Thyroid gland (tissue), 4 donors: ENCODE measurements at places on chromosomes 16 and 17. TPM values are rescaled to one million over a fixed set of nuclear protein-coding genes. Genes with fewer than 3 reads are reported as not detected.

The CCDC40 gene
- 11.9 TPM for total RNA-seq

The DOC2B gene
- total RNA-seq: 6.7 TPM

The ASGR2 gene
- not detected for total RNA-seq

The ATP2A3 gene
- total RNA-seq: 11.2 TPM

The ATP2C2 gene
- total RNA-seq: 12.9 TPM

The USP43 gene
- total RNA-seq: 3.6 TPM

The TLE7 gene
- total RNA-seq: not detected

The DBNDD1 gene
- total RNA-seq: 12.8 TPM

The CUEDC1 gene
- 30.5 TPM for total RNA-seq

- no peak for DNase-seq
Measured at GRCh38 chr16:56919099-56919800, 12.7 kb upstream of the HERPUD1 start.

DNA sequence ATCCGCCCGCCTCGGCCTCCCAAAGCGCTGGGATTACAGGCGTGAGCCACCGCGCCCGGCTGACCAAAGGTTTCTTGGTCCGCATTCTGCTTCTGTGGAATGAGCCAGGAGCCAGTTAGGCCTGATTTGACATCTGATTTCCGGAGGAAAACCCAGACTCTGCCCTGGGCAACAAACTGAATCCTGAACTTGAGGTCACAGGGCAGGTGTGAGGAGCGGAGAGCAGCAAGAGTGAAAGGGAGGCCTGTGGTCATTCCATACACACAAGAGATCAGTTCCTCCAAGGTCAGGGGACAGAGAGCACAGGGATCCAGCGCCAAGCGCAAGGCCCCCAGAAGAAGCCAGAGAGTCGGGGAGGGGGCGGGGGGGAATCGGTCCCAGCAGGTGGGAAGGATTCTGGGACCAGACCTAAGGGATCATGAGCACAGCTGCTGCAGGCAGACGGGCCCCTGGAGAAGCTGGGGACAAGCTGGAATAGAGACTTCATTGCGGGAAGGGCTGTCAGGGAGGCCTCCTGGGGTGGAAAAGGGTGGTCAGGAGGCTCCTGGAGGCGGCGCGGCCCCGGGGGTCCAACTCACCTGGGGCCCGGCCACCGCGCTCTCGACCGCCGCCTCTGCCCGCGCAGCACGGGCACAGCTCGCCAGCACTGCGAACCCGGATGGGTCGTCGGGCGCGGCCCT lies 436 bp downstream of the SHPK start:
- DNase-seq: no peak

- DNase-seq: no peak
Measured at GRCh38 chr17:53499277-53499676, 323.4 kb upstream of the KIF2B start.

GRCh38 chr17:10666906-10667305 lies 9.8 kb upstream of the MYH3 start:
- DNase-seq: no peak

GRCh38 chr17:75878174-75878998 lies at the start of gene TRIM47:
TRIM47 (minus strand) TSS chr17:75878581; CDS start chr17:75878548, 33 bp downstream.
- peak; percentile 56 for DNase-seq

DNA sequence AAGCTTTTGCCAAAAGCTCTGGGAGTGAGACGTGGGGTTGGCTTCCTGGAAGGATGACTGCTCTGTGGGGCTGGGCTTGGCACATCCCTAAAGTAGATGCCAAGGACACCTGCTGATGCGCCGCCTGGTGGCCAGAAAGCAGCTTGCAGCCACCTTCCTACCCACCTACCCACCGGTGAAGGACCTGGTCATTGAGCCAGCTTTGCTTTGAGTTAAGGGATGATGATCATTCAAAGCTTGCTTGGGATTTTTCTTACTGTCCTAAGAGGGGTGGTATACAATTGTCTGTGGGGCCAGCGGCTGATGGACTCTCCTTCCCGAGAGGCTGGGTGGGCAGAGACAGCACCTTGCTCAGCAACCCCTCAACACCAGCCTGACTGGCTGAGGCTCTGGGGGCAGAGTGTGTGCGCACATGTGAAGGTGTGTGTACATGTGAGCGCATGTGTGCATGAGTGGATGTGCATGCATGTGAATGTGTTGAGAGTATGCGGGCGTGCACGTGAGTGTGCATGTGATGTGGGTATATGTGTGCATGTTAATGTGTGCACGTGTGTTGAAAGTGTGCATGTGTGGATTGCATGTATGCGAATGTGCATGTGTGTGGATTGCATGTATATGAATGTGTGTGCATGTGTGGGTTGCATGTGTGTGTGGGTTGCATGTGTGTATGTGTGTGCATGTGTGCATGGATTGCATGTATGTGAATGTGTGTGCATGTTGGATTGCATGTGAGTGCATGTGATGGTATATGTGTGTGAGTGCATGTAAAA lies 18.6 kb downstream of the C1QTNF1 start:
- DNase-seq: peak; percentile 62

DNA sequence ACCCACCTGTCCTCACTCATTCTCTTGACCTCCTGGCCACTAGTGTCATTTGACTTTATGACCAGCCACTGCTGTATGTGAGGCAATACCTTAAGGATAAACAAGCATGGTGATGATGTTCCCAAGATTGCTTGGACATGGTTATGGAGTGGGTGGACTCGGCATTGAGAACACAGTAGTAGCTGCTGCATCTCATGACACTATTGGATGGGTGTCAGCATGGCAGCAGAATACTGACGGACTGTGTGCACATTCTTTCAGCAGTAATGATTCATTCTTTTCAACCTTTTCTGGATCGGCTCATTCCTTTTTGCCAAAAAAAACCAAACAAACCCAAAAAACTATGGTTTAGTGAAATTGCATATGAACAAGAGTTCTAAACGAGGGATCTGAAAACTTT lies 13.5 kb downstream of the SPECC1 start:
- DNase-seq: no peak

- DNase-seq: no peak
Measured at GRCh38 chr16:46404028-46404427, 217.2 kb downstream of the SHCBP1 start.

DNA sequence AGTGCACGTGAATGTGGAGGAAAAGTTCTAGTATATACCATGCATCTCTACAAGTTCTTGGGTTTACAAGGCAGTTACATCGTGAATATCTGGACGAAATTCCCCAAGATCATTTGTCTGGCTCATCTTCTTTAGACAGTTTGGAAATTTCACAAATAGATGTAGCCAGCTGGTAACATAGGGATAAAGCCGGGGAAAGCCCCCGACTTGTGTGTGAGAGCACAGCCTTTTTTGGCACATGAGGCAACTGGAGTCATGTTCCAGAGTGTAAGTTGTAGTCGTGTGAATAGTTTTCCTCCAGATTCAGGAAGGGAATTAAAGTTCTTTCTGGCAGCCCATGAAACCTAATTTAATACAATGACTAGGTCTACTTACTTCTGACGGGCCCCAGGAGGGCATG lies 62.3 kb downstream of the MARCHF10 start:
- DNase-seq: no peak

DNA sequence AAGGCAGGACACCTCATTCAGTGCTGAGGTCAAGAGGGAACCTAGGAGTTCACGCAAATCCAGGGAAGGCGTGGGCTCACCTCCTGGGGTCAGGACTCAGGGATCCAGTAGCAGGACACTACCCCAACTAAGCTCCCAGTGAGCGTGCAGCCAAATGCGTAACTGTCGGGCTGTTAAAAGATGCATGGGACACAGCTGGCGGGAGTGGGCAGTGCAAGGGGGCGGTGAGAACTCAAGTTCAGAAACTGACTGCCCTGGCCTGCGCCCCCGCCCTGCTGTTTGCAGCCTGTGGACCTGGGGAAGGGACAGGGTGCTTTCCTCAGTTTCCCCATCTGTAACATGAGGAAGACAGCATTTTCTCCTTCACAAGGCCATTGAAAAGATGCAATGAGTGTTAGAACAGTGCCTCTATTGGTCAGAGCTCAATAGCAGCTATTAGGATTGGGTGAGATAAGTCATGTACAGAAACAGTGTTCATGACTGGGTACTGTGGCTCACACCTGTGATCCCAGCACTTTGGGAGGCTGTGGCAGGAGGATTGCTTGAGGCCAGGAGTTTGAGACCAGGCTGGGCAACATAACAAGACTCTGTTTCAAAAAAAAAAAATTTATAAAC lies 20.2 kb downstream of the CDIPT start:
- DNase-seq: no peak

DNA sequence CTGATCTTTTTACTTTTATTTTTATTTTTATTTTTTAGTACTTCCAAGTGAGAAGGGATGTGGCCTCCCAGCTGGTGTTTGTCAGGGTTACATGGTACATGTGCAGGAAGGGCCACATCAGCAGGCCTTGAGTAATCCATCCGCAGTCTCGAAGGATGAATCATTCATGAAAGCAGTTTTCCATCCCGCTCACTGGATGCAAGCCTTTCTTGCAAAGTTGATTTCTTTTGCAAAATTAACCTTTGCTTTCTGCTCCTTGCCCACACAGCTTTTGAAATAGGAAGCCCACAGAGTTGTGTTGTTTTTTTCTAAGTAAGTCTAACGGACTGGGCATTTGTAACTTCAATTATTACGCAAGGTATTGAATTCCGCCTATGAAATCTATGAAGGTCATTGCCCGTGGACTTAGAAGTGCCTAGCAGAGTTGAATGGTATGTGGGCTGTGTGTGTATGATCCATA lies 157.4 kb downstream of the PRKCA start:
- no peak for DNase-seq

DNA sequence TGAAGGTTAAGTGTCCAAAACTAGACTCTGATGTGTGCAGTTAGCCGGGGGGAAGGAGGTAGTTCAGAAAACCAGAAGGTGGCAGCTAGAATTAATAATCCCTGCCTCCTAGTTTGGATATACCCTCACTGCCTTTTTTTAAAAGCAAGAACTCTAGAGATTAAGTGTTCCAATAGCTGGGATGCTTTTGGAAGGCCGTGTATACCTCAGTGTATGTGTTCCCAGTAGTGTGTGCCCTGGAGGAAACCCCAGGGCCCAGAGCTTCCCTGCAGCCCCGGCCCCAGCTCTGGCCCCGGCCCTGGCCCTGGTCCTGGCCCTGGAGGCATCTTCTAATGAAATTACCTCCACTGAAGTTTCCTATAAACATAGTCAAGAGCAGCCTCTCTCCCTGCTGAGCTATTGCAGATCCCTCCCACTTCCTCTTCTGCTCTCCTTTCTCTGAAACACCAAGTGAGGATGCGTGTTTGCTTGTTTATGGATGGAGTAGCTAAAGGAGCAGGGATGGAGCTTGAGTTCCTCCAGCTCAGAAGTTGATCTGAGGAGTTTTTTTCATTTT lies 130.7 kb downstream of the PRKCA start:
- no peak for DNase-seq

DNA sequence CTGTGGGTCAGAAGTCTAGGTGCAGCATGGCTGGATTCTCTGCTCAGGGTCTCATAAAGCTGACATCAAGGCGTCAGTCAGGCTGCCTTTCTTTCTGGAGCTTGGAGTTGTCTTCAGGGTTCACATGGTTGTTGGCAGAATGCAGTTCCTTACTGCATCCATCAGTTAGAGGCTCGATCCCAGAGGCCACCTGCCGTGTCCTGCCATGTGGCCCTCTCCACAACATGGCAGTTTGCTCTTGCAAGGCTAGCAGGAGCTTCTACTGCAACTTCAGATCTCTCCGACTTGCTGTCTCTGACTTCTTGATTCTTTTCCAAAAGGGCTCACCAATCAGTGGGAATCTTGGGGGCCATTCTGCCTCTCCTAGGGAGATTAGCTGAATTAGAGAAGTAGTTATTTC lies 11.9 kb downstream of the PITPNC1 start:
- no peak for DNase-seq

GRCh38 chr17:64150237-64151015 lies 20.5 kb upstream of the ERN1 start:
- peak; percentile 58 for DNase-seq

DNA sequence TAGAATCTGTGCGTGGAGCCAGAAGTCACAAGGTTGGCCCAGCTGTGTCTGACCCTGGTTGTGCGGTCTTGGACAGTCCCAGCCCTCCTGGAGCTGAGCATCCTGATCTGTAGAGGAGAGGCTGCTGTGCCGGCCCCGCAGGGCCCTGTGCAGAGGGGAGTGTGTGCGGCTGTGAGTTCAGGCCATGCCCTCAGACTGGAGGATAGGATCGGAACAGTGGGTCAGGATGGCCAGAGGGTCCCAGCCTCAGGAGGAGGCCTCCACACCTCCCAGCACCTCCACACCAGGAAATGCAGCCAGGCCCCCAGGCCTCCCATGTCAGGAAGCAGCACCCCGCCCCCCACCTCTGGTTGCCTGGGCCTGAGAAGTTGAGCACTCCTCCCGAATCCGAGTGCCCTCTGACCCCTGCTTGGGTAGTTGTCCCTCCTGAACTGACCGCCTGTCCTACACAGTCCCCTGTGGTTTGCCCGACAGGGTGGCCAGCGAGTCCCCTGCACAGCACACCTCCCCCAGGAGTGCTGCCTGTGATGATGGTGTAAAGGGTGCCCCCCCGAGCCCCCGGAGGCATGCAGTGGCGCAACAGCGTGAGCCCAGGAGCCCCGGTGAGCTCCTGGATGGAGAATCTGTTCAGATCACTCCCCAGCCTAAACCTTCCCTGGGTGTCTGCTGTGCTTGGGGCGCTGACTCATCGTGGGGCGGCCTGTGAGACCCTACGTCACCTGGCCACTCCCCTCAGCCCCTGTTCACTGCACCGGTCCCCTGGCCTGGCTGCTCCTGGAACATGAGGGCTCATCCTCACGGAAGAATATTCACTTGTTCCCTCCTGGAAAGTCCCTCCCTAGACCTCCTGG lies 285.2 kb downstream of the SEC14L1 start:
- peak; percentile 48 for DNase-seq

DNA sequence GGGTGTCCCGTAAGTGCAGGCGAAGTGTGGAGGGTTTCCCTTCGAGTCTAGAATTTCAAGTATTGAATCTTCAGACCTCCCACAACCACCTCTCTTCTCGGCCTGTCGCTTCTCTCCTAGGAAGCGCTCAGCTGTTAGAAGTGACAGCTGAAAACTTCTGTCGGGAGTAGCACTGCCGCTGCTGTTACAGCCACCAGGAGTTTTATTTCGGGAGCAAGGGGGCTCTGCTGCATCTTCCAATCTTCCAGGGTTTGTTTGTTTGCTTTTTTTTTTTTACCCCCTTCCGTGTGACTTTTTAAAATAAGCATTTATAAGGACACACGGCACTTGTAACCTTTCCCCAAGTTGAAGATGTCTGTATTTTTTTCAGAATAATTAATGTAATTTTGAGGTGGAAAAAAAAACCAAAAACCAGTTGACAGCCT lies 767 bp downstream of the RPS6KB1 start:
- DNase-seq: no peak

DNA sequence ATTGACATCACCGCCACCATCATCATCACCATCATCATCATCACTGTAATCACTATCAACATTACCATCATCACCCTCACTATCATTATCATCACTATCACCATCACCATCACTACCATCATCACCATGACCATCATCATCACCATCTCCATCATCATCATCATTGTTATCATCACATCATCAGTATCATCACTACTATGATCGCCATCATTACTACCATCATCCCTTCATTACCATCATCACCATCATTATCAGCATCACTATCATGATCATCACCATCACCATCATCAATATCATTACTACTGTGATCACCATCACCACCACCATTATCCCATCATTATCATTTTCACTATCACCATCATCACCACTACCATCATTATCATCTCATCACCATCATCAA lies 368.3 kb downstream of the SEC14L1 start:
- no peak for DNase-seq

- no peak for DNase-seq
Measured at GRCh38 chr16:1184156-1184868, 31.4 kb downstream of the CACNA1H start.

- no peak for DNase-seq
Measured at GRCh38 chr16:29875206-29875605, 12.2 kb upstream of the CDIPT start.

GRCh38 chr16:65916995-65917394 lies 449.5 kb upstream of the CDH5 start:
- no peak for DNase-seq

- DNase-seq: no peak
Measured at GRCh38 chr16:15141586-15141985, 47.5 kb upstream of the RRN3 start.
